Daoy (cell line): ENCODE measurements at places on chromosomes 5 and 9. TPM values are rescaled to one million over a fixed set of nuclear protein-coding genes. Genes with fewer than 3 reads are reported as not detected.
A peak's percentile ranks its signal among the peaks of the same experiment; 100 is the strongest.

- no peak for DNase-seq
Measured at GRCh38 chr5:69444127-69444754, 29.3 kb downstream of the MARVELD2 start.

- no peak for DNase-seq
Measured at GRCh38 chr9:36690412-36691168, 117.9 kb downstream of the MELK start.

DNA sequence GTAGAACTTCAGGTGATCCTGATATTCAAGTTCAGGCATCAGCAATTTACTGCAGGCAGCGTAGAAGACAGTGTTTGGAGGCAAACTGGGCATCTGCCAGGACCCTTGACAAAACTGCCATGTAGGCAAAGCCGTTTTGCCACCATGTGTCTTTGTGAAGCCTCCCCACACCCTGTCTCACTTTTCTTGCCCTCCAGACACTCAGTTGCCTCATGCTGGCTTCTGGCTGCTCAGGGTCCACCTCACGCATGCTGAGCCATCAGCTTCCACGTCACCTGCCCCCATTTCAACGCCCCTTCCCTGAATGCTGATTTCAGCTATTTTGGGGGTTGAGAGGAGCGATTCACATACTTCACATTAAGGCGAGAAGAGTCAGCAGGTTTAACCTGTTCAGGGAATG is 165.2 kb upstream of the KLF9 start:
- DNase-seq, result no peak

GRCh38 chr5:50958852-50959457 is 292.5 kb downstream of the PARP8 start:
- DNase-seq, result peak; percentile 20

- no peak for DNase-seq
Measured at GRCh38 chr5:115429345-115429940, 115.1 kb downstream of the FEM1C start.

- DNase-seq, result peak; percentile 44
Measured at GRCh38 chr9:133509179-133510083, 15.3 kb downstream of the MYMK start.

DNA sequence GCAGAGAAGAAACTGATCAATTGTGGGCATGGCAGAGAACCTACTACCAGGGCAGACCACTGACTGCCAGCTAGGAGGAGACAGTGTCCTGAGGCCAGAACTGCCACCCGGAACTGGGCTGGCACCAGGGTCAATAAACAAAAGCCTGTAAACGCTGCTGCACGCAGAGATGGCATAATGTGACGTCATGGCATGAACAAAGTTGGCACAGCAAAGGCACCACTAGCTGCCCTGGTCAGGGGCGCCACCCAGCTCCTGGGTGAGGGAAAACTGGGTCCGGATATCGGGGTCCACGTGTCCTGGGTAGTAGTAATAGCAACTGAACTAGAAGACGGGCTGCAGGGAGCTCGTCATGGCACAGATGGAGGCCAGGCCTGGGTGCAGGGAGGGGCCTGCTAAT is 32.1 kb downstream of the DYNC2I2 start:
- no peak for DNase-seq

DNA sequence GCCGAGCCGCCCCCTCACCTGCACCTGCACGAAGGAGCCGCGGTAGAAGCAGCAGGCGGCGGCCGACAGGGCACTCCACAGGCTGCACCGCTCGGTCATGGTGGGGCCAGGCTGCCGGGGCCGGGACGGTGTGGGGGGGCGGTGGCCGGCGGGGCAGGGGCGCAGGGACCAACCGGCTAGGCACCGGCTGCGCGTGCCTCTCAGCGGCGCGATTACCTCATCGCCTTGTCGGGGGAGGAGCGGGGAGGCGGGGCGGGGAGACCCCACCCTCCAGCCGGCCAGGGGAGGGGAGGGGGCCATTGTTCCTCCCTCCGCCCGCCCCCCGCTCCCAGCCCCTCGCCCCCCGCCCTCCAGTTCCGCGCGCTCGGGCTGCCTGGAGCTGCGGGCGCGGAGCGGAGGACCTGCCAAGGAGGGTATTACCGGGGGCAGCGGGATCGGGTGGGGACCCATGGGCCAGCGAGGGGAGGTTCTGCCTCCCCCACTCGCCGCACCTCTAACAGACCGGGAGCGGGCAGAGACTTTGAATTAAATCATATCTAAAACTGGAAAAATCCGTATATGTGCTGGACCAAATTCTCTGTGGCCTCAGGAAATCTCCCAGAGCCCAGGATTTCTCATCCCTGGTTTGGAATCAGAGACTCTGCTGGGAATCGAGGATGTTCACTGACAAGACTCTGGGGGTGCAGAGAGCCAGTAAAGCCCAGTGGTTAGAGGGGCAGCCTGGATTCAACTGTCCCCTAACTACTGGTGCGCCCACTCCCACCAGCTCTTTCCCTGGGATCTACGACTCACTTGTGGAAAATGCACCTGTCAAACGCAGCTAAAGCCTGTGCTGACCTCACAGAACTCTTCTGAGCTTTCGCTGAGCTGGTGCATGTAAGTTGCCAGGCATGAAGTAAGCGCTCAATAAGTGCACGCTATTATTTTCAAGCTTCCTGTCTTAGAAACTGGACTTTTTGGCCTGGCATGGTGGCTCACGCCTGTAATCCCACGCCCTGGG is 20.3 kb upstream of the TOR2A start:
- DNase-seq, result no peak

- DNase-seq, result no peak
Measured at GRCh38 chr9:15606643-15607472, 54.0 kb downstream of the CCDC171 start.

GRCh38 chr5:179753971-179754370 is 21.3 kb downstream of the MAML1 start:
- DNase-seq, result no peak

GRCh38 chr9:137607141-137607857 is 1.8 kb downstream of the ARRDC1 start:
- DNase-seq, result no peak

- no peak for DNase-seq
Measured at GRCh38 chr9:98900725-98901124, 43.0 kb upstream of the COL15A1 start.

GRCh38 chr9:130265431-130266235 is at the start of gene HMCN2:
TSS of gene HMCN2 (plus strand) at chr9:130265760. CDS start at chr9:130265879, 119 bp downstream.
- peak; percentile 49 for DNase-seq

The FOXI1 gene
- not detected in 2 replicates for total RNA-seq

GRCh38 chr9:115972362-115972761 is 181.2 kb upstream of the PAPPA start:
- no peak for DNase-seq

DNA sequence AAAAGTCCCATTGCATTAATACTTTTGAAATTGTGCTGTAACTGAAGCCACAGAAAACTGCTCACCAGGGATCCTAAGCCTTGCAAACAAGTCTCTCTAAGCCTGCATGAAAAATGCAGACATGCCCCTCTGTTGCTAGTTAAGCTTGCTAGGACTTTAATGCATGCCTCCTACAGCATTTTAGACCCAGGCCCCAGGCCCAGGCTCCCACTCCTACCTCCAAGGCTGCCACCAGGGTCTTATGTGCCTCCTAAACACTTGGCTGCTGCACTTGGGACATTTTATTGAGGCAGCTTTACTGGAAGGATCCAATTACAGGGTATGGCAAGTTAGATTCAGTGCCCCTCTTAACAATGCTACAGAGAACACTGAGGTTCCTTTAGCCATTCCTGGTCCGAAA is 467.3 kb upstream of the CLINT1 start:
- DNase-seq, result no peak

DNA sequence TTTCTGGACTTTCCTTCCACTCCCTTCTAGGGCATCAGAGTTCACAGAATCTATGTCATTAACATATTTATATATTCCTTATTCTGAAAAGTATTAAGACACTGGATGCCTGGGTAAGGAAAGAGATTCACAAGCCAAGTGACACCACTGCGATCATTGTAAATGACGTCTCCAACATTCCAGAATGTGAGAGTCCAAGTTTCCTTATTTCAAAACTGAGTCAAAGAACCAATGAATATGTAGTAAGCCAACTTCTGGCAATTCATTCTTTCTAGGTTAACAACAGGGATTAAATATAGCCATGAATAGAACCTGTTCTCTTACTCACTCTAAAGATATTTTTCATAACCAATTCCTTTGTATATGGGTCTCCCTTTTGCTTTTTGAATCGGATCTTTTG is 18.1 kb downstream of the RAI14 start:
- DNase-seq, result no peak

DNA sequence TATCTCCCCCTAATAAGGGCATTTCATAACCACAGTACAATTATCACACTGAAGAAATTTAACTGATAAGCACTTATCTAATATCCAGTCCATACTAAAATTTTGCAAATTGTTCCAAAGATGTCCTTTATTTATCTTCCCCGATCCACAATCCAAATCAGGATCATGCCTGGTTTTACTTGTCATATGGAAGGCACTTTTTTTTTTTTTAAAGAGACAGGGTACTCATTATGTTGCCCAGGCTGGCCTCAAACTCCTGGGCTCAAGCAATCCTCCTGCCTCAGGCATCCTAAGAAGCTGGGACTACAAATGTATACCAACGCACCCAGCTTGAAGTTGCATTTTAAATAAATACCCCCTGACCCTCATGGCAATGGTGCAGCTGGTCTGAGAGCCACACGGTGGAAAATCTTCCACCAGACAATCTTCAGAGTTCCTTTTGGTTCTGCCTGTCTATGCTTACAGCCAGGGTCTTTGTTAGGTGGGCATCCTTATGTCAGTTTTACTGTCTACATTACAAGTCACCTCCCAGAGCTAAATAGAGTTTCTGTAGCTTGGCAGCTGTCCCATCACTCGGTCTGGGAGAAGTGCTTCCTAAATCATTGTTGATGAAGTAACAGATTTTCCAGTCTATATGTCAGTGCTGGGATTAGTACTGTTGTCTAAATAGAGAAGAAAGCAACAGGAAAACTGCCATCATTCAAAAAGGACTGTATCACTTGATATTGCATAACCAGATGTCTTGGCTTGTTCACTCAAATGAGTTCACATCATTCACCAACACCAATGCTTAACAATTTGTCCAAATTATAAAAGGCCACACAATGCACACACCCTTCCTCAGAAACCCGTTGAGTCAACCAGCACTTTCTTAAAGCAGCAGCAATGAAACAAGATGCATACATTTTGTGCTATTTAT is 26.4 kb downstream of the PTPN3 start:
- DNase-seq, result no peak

The TAF7 gene
- total RNA-seq, result 55.5 and 57.7 TPM in 2 replicates

DNA sequence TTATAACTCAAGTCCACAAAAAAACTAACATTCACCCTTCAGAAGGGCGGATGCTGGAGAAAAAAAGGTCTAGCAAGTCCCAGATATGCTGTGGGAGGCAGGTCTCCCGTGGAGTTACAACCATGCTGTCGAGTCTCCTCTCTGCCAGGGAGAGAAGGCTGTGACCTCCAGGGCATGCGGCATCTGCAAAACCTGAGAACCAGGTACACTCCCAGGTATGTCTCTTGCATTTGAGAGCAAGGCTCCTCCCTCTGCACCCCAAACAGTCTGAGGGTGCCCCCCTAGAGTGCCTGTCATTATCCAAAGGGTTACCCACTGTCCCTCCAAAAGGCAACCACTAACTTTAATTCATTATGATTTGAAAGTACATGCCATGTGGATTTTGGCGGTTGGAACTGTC is 134.0 kb downstream of the IRX2 start:
- DNase-seq, result no peak

The PRRX2 gene
- total RNA-seq, result 1.5 and 1.7 TPM in 2 replicates

The DOLK gene
- total RNA-seq, result 16.3 and 17.1 TPM in 2 replicates

DNA sequence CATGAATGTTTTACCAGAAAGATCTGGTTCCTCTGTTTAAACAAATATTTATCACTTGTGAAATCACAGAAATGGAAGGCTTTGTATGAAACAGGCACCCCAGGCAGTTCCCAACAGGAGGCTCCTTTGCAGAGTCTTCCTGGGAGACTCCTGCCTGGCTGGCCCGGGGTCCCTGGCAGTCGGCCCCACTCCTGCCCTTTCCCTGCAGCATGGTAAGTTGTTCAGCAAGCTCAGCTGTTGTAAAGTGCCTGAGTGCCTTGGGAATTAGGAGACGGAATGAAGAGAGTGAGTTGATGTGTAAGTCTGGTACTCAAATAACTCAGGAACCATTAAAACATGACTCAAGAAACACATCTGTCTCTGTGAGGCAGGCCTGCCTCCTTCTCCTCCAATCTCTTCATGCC is 17.5 kb upstream of the LHFPL2 start:
- DNase-seq, result no peak

The GHR gene
- total RNA-seq, result not detected in 2 replicates

The TAF11L5 gene
- not detected in 2 replicates for total RNA-seq

- DNase-seq, result no peak
Measured at GRCh38 chr9:27688954-27689353, 115.7 kb upstream of the C9orf72 start.

DNA sequence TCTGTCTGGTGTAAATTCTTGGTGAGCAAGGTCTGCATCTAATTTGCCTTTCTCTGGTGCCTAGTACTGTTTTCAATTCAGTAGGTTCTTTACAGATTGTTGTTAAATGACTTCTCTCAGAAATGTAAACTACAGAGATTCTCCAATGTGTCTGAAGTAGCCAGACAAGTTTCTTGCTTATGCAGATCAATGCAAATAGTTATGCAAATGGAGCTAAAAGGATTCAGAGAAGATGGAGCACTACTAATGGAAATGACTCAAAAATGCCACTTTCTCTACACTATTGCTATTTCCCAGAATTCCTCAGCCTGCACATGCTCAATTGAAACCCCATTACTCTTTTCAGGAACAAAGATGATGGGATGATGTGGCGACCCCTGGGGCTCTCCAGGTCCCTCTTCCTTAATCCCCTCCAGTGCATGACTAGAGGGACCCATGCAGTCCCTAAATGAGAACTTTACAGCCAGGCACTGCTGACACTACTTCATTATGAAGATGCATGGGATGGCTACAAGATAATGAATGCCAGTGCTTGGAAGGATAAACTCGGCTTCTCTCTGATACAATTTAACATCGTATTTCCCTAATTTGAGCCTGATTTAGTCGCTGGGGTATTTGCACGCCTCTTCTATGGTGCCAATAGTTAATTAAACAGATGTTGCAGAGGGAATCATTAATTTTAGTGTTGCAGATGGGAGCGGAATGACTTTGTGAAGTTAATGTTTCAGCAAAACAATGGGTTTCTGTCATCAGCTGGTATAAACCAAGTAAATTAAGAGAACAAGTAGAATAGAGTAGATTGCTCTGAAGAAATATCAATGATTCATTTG is 753.2 kb downstream of the TLR4 start:
- DNase-seq, result no peak

The PCDHAC1 gene
- total RNA-seq, result 1.6 and 3.1 TPM in 2 replicates

- DNase-seq, result no peak
Measured at GRCh38 chr9:107299437-107299836, 16.4 kb downstream of the RAD23B start.

The PCDHGA3 gene
- total RNA-seq, result 0.57 TPM in 1 of 2 replicates, not detected in the other

GRCh38 chr5:143106174-143106573 is 297.3 kb downstream of the NR3C1 start:
- peak; percentile 88 for DNase-seq

GRCh38 chr5:169814522-169814921 is 165.8 kb downstream of the INSYN2B start:
- DNase-seq, result no peak

DNA sequence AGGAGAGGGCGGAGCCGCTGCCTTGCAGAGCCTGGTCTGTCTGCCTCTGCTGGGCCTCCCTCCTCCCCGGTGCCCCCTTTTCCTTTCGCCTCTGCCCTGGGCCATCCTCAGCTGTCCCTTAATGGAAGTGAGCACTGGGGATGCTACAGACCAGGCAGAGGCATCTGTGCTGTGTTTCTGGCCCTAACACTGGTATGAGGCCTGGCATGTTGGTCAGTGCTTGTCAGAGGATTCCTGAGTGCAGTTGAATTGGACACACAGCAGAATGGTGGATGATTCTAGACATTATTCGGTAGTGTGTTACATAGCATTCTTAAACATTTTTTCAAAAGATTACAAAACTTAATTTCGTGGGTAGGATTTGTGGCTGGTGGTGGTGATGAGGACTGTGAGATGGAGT is 88.6 kb downstream of the EHMT1 start:
- DNase-seq, result no peak

- no peak for DNase-seq
Measured at GRCh38 chr9:116935149-116935897, 248.2 kb downstream of the TRIM32 start.
